ENCODE measurements at places on chromosomes 2 and 18.

- DNase-seq, result no peak
Observed at GRCh38 chr2:235406430-235406829, 87.4 kb upstream of the AGAP1 start.

DNA sequence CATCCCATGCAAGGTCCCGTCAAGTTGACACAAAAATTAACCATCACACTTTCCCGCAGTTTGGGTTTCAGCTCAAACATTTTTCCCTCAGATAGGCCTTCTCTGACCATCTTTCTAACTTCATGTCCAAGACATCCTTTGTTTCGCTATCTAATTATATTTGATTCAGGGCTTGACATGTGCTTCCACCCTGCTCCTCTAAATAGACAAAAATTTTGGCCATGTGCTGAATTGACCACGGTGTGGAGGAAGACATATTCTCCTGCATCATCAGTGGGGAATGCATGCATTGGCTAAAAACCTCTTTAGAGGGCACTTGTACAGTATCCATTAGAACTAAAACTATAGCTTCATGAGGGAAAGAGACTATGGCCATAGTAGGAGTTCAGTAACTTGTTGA, 81.2 kb downstream of the PLCL1 start:
- no peak for DNase-seq

GRCh38 chr2:163736433-163737189, 803 bp upstream of the FIGN start:
- peak; percentile 93 for DNase-seq

GRCh38 chr2:135004005-135004746, 43.1 kb downstream of the MAP3K19 start:
- peak; percentile 93 for DNase-seq

DNA sequence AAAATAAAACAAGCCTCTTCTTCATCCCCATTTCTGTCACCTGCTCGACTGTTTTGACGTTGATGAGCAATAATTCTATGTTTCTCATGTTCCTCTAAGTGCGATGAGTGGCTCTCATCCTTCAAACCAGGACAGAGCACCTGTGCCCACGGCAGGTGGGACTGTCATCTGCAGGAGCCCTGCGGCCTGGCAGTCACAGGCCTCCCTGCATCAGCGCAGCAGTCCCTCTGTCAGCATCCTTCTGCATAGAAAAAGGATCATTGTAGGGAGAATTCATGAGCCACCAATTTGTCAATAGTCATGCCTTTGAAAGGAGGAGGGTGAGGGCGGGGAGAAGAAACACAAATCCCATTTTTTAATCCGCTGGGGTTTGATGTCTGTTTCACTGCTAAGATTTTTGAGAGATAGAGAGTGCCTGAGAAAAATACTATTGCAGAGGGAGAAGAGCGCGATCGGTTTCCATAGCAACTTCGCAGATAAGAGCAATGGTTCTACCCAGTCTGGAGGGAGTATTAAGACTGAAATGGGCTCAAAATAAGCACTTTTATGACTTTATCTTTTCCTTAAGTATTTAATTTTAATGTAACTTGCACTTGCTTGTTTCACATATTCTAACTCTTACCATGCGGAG, 234.3 kb upstream of the NCKAP5 start:
- DNase-seq, result no peak

GRCh38 chr2:80073134-80073561, 231.4 kb downstream of the LRRTM1 start:
- peak; percentile 90 for DNase-seq

DNA sequence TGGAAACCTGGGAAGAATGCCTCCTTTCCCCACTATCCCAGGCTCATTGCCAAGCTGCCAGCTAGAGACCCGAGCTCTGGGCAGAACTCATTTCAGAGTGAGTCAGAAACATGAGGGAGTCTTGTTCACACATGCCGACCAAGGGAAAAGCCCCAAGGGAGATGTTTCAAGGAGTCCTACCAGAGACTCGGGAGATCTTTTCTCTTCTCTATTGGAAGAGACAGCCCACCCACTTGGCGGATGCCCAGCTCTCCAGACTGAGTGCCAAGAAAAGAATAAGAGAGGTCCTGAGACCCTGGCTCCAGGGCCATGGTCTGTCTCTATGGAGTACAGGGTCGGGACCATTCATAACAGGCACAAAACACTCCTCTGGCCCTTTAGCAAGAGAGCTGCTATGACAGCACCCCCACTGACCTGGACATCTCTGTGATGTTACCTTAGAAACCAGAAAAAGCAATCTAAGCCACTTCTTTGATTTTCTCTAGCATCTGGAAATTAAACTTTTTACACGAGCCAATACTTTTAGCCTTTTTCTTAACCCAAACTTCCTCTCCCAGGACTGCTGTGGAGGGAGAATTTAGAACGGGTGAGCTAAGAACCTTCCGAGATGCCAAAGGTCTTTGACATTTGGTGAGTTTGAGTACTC, 18.5 kb upstream of the IGFBP5 start:
- DNase-seq, result no peak

Measured in NCI-H82 (cell line).